Stimulated activated naive CD4-positive, alpha-beta T cell (primary cell): ENCODE measurements at places on chromosomes 4 and X.
A peak's percentile ranks its signal among the peaks of the same experiment; 100 is the strongest.

GRCh38 chr4:25111648-25112196 is 48.5 kb downstream of the SEPSECS start:
- DNase-seq, result no peak

DNA sequence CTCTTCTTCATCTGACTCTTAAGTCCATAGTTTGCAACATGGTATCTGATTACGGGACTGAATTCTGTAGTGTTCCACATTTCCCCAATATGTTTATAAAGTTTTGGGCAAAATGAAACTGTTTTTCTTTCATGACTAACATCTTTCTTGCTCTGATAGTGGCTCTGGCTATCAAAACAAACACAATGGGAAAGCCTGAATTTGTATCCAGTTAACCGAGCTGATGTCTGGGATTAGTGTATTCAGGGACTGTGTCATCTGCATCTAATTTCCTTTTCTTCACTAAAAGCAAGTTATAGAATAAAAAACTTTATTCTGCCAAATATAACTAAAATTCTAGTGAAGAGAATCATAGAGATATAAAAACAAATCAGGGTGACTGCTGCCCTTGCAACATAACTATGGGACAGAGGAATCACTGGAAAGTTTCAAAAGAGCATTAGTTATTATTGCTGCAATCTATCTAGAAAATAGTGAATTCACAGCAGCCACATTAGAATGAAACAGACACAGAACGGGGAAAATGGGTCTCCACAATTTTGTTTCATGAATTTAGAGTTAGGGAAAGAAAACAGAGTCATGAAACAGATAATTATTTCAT is 61.3 kb downstream of the ANTXR2 start:
- DNase-seq, result no peak

DNA sequence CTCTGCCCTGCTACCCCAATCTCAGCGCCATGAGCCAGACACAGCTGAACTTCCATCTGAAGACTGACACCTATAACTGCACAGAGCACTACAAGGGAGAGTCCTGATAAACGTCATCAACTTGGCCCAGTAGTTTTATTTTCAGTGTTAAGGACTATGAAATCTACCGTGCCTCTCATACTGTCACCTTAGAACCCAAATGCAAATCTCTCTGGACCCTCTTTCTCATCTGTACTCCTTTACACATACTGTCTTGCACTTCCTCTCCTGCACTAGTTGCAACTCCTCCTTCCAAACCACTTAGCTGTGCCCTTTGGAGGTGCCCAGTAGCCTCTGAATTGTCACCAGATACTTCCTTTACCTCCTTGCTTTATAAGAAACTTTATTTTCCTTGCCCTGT is 420.2 kb upstream of the CNKSR2 start:
- no peak for DNase-seq

- no peak for DNase-seq
These were observed 66.9 kb upstream of the DAPP1 start for GRCh38 chr4:99749445-99750391.

GRCh38 chr4:2472187-2472586 is 3.3 kb downstream of the RNF4 start:
- no peak for DNase-seq

DNA sequence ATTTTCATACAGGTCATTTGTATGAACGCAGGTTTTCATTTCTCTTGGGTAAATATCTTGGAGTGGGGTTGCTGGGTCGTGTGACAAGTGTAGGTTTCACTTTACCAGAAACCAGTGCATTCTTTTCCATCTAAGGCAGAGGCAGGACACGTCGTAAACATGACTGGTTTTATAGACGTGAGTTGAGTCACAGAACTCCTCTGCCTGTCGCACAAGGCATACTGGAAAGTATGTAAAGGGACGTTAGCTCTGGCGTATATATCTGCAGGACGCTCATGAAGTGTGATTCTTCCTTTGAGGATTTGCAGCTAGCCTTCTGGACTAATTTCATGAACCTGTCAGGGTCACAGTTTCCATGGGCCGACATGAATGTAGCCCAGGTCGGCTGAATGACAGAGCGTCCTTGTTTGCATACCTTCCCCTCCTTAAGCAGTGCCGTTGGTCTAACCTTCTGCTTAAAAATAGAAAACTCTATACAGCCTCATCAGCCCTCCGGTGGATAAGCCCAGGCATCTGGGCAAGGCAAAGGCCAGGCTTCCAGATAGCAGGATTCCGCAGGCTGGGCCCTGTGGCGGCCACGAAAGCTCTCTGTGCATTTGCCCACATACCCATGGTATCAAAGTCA is 106.0 kb downstream of the GPR143 start:
- DNase-seq, result no peak

DNA sequence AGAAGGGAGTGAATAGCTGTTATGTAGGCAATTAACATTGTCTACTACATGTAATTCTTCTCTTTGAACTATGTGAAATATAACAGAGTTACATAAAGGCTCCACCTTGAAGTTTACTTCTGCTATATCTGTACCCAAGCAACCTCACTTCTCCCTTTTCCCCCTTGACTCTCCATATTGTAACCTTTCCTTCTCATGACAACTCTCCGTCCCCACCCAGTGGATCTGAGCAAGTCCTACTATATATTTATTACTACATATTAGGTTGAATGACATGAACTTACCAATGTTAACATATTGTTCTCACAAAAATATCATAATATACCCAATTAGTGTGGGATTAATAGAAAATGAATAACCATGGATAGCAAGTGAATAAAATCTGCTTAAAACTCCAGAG is 93.2 kb upstream of the ATP8A1 start:
- peak; percentile 4 for DNase-seq

DNA sequence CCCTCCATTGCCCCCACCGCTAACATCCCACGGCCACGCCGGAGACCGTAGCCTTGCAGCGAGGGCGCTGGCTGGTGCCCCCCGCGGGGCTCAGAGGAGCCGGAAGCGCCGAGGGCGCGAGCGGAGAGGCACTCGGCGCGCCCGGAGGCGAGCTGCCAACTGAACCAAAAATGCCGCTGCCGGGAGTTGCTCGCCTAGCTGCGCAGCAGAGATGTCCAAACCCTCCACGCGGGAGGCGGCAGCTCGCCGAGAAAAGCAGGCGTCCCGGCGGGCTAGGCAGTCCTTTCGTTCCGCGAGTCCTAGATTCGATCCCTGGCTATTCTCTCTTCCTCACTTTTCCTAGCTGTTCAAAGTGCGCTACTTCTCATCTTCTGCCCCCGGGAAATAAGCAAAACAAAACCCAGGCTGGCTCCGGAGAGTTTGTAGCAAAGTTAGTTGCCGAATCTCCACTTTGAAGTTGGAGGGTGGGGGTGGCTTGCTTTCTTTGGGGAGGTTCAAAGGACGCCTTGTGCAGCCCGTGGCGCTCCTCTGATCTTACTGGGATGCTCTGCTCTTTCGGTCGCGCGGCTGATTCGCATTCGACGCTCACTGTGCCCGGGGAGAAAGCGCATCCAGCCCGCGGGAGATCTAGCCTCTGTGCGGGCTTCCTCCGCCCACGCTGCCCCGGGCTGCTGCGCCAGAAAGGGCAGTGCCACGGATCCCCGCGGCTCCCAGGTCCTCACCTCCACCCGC is 723 bp downstream of the NKX6-1 start:
- DNase-seq, result no peak

DNA sequence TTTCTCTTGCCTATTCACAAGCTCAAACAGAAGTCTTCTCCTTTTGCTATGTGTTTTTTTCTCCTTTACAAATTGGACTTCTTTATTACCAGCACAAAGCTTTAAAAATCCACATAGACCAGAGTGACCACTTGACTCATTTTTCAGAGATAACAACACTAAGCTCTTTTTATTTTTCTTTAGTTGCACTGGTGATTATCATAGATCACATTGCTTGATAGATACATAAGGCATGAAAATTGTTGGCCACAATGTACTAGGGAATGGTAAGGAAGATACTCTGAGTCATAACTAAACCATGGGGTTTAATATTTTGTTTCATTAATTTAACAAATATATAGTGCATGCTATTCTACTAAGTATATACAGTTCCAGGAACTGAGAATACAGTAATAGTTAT is 159.0 kb downstream of the GASK1B start:
- DNase-seq, result no peak

GRCh38 chr4:6275898-6276806 is 6.5 kb downstream of the WFS1 start:
- no peak for DNase-seq

DNA sequence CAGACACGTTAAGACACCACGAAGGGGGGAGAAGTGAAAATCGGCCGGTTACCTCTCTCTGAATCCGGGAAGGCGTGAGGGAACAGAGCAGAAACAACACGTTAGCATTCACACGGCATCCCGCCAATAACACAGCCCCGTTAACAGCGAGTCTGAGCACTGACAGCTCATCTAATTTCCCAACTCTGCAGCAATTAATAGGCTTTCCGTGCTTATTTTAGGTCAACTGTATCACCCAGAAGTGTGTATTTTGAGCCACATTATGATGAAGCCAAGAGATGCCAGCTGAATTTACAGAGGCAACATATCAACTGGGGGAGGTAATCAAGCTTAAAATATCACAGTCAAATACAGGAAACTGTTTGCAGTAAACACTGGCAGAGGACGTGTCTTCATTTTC is 92.6 kb downstream of the NSUN7 start:
- DNase-seq, result no peak

DNA sequence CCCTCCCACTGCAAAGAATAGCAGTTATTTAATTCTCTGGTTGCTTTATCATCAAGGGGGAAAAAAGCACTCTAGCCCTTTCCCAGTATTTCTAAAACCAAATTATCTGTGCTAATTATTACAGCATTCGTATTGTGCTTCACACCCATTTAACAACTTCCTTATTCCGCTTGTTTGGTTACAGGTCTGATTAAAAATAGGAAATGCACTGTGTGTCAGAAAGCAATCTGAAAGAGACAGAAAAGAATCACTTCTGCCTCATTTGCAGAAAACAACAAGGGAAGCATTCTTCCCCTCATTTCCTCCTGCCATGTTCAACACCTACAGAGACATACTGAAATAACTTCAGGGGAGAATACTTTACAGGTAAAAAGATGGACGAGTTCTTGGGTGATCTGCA is 114.9 kb upstream of the MAP3K15 start:
- DNase-seq, result no peak

GRCh38 chr4:113050837-113051236 is 1.4 kb downstream of the ANK2 start:
- no peak for DNase-seq
